SJSA1 (cell line): ENCODE measurements at places on chromosomes 16 and 17.
A peak's percentile ranks its signal among the peaks of the same experiment; 100 is the strongest.

GRCh38 chr16:13559624-13560023 is 360.3 kb upstream of the ERCC4 start:
- H3K27me3 ChIP-seq: peaks cover 4% of the 10 kb centered on the region; the same call in 1 of the 2 replicates
- no peak overlapping the region for H3K4me3 ChIP-seq
- no peak overlapping the region for H3K27ac ChIP-seq
- H3K36me3 ChIP-seq: no peaks in the 10 kb centered on the region

GRCh38 chr16:49563666-49564065 is 190.1 kb downstream of the C16orf78 start:
- no peaks in the 10 kb centered on the region for H3K4me1 ChIP-seq
- H3K36me3 ChIP-seq: no peaks in the 10 kb centered on the region
- DNase-seq: no peak
- no peaks in the 10 kb centered on the region for H3K27me3 ChIP-seq

GRCh38 chr16:86821895-86822294 is 243.5 kb downstream of the FOXL1 start:
- H3K4me1 ChIP-seq: peaks cover 45% of the 10 kb centered on the region
- H3K27me3 ChIP-seq: no peaks in the 10 kb centered on the region
- DNase-seq: no peak

- H3K27ac ChIP-seq: no peak overlapping the region
- no peak overlapping the region for H3K4me3 ChIP-seq
- H3K4me1 ChIP-seq: no peaks in the 10 kb centered on the region
- DNase-seq: peak; percentile 2
- H3K27me3 ChIP-seq: no peaks in the 10 kb centered on the region
- H3K36me3 ChIP-seq: no peaks in the 10 kb centered on the region
These were observed 183.2 kb upstream of the HSBP1 start for GRCh38 chr16:83624429-83625120.

- no peak overlapping the region for H3K4me3 ChIP-seq
- H3K4me1 ChIP-seq: peaks cover under 1% of the 10 kb centered on the region
- no peak overlapping the region for H3K27ac ChIP-seq
- H3K27me3 ChIP-seq: no peaks in the 10 kb centered on the region
- H3K36me3 ChIP-seq: no peaks in the 10 kb centered on the region
- DNase-seq: no peak
These were observed 157.2 kb downstream of the SEC14L1 start for GRCh38 chr17:77297693-77298666.

- no peak overlapping the region for H3K4me3 ChIP-seq
- DNase-seq: no peak
- H3K27ac ChIP-seq: no peak overlapping the region
- H3K27me3 ChIP-seq: no peaks in the 10 kb centered on the region
- H3K4me1 ChIP-seq: peaks cover 18% of the 10 kb centered on the region
These were observed 99.2 kb upstream of the KCNJ16 start for GRCh38 chr17:69975808-69976207.
